CD4-positive, alpha-beta T cell treated with Interleukin-6 for 4 hours (primary cell): ENCODE measurements at places on chromosomes 1 and 21.

GRCh38 chr21:38376235-38376634 lies 119.4 kb downstream of the KCNJ15 start:
- no peak for DNase-seq

GRCh38 chr1:239896980-239897379 lies 194.7 kb upstream of the FMN2 start:
- no peak for DNase-seq

DNA sequence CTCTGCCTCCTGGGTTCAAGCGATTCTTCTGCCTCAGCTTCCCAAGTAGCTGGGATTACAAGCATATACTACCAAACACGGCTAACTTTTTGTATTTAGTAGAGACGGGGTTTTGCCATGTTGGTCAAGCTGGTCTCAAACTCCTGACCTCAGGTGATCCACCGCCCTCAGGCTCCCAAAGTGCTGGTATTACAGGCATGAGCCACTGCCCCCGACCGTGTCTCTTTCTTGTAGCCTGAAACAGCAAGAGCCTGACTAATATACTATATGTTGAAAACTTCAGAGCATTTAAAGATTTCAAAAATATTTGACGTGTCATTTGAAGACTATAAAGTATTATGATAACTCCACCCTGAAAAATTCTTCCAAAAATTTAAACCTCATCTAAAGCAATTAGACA lies 71.7 kb upstream of the ZNF648 start:
- DNase-seq: no peak

DNA sequence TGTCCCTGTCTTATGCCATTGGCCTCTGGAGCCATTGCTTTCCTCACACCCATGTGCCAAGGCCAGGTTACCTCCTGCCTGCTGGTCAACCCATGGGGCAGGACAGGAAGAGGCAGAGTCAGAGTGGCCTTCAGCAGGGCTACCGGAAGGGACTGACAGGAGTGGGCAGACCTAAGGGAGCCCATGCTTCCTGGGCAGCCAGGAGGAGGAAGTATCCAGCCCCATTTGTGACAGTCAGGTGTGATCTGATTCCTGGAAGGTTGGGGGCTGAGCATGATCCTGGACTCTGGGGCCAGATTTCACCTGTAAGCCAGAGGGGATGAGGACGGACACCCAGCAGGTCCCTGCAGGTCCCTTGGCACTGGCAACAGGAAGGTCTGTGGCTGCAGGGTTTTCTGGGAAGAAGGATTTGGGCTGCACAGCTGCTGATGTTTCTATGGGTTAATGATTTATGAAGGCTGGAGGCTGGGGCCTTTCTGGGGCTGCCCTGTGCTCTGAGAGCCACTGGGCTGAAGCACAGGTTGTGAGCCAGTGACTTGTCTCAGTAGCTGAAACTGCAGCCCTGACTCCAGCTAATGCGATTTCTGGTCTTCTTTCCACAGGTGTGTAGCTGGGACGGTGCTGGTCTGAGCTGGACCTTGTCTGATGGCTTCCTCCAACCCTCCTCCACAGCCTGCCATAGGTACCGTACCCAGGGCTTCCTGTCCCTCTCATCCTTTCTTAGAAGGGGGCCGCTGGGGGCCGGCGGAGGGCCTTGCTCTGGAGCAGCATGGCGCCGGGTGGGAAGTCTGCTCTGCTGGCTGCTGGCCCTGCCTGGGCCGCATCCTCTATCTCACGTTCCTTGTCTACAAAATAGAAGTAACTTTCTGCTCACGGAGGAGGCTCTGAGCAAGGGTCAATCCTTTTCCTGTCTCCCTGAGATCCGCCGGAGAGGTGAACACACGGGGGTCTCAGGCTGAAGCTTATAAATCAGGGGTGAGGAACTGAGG lies 40.7 kb downstream of the ARHGEF10L start:
- DNase-seq: no peak

DNA sequence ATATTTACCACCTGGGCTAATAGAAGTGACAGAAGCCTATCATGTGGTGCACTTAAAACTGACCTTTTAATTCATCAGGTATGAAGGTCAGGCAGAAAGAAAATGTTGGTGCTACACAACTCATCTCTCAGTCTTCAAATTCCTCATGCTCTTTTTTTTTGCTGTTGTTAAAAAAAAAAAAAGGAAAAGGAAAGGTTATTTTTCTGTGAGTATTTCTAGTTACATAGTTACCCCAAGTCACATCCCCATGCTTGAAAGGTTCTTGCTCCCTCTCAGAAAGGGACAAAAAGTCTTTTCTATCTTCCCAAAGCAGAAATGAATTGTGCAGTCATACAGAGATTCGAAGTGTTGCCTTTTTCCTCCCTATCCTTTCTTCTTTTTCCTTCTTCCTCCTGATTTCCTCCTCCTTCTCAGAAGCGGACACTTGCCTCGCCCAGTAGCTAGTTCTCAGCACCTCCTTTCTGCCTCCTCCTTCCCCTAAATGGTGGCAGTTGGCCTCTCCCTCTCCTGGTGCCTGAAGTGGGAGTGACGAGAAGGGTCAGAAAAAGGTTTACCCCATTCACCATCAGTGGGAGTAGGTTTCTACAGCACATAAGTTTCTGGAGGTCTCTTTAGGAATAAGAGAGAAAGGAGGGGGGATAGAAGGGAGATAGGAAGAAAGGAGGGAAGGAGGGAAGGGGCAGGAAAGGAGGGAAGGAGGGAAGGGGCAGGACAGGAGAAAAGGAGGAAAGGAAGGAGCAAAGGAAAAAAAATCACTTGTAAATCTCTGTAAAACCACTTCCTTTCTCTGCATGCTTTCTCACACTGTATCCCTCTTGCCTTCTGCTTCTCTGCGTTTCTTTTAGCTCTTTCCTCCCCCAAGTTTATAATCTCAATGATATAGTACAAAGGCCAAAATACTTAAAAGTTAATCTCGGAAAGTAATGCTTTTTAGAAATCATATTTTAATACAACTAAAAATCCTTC lies 20.4 kb upstream of the C1orf105 start:
- no peak for DNase-seq

DNA sequence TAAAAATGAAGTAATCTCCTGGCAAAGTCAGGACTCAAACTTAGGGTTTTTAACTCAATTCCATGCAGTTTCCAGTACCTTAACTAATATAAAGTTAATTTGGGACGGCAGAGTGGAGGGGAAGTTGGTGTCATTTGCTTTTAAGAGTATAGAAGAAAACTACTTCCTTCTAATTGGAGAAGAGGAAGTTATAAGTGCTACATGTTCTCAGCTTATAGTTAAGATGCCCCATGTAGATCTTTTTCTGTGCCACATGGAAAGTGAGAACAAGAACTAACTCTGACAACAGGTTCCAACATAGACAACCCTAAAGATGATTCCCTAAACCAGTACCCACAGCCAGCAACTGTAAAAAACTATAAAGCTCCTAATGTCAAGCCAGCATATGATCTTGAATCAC lies 11.5 kb downstream of the RRAGC start:
- DNase-seq: no peak

DNA sequence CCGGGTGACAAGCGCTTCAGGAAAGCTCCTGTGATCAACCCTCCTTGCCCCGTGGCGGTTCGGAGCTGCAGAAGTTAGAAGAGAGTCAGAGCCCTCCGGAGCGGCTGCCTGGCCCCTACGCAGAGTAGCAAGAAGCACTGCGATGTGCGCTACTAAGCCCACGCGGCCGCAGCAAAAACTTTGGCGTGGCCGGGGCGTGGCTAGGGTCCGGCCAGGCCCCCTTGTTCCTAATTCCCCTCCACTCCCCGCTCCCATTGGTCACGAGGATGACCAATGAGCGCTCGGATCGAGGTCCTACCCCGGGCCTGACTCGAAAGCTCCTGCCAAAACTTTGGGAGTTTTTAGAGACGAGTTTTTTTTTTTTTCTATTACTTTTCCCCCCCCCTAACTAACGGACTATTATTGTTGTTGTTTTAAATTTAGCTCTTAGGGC lies at the start of gene HLX:
Gene HLX (plus strand): TSS at position 368 of the 433 bp plus-strand sequence. CDS start 415 bp downstream, outside the sequence.
- no peak for DNase-seq

DNA sequence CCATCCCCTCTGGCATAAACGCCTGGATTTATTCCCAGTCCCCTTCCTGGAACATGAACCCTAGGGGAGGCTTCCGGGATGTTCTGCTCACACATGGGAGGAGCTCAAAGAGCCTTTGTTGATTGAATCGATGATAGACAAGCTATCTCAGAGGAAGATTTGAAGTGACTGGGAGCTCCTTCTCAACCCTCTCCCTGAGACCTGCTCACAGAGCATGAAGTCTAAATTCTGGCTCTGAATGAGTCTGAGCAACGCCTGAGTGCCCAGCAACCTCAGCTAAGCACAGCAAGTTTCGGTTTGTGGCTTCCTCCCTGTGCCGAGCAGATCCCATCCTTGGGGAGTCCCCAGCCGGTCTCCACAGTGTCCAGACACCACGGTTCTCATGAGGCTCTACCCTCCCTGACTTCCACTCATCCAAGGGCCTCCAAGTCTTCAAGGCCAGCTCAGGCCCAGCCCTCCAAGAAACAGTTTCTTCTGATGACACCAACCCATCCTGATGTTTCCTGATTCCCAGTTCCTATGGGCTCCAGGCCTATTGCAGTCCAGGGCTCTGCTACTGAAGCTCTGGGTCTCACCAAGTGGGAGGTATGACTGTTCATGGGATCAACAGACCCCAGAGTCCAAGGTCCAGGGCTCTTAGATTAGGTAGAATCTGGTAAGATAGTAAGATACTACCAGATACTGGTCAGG lies 190.8 kb downstream of the DYRK1A start:
- DNase-seq: no peak

- DNase-seq: no peak
Observed at GRCh38 chr1:100989306-100990077, 36.1 kb downstream of the DPH5 start.

DNA sequence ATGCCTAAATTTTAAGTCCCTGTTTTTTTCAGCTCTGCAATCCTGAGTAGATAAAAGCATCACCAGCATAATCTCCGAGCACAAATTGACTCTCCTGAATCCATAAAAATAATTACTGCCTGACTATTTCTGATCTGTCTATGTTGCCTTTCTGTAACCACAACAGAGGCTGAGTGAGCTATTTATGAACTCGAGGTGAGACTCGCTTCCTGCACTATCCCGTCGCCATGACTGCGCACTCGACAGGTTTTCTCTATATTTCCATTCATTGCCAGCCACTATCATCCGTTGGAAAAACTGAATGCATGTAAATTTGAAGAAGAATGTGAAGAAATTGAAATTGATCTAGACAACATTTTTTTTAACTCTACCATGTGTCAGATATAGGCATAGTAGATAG lies 897.2 kb downstream of the ADGRL2 start:
- no peak for DNase-seq

DNA sequence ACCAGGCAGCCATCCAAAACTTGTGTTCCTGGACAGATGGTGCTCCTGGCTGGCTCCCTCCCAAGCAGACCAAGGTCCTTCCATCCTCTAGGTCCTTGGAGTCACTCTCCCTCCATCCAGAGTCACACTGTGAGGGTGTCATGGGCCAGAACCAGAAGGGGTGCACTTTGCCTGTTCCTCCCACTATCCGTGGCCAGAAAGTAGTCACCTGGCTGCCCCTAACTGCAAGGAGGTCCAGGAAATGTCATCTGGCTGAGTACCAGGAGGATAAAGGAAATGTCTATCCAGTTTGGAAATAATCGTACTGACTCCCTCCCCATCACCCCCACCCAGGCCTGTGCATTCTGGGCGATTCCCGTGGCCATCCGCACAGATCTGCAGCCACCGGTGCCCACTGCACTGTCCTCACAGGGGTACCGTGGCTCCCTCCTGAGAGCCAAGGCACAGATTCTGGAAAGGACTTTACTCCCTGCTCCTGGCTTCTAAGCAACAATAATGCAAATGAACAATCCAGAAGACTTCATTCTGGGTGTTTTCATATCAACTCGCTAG lies 253.2 kb downstream of the NPHP4 start:
- no peak for DNase-seq

GRCh38 chr1:27216466-27216865 lies 18.0 kb upstream of the WDTC1 start:
- no peak for DNase-seq
